ENCODE measurements at places on chromosomes 12 and 14.

- DNase-seq: no peak
Observed at GRCh38 chr14:50762001-50762930, 68.7 kb downstream of the NIN start.

- no peak for DNase-seq
Observed at GRCh38 chr12:4506870-4507269, 31.8 kb upstream of the RAD51AP1 start.

GRCh38 chr12:96183734-96184370 is 10.3 kb upstream of the ELK3 start:
- no peak for DNase-seq

DNA sequence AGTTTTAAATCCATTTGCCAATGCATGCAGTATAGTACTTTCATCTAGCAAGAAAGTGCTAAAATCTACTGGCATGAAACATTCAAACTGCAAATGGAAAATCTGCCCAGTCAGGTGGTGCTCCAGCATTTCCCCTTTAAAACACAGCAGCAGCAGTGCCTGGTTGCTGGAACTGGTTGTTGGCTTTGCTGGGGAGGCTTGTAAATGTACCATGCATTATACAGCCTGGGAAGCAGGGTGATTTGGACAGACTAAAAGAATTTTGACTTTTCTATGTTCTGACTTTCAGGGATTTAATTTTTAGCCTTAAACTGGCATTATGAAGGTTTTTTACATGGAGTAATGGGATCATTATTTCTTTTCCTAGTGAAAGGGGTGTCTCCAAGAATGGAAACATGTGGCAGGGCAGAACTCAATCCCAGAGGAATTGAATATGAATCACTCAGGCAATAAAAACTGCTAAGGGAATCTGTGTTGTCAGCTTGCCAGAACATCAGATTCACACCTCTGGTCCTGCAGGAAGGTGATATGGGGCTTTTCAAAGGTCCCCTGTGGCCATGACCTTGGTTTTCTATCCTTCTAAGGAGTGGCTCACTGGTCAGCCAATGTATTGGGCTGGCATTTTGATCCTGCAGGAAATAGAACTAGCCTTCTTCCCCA is 9.0 kb upstream of the PAX9 start:
- no peak for DNase-seq

GRCh38 chr14:104656014-104656714 is 33.3 kb upstream of the INF2 start:
- DNase-seq: no peak

DNA sequence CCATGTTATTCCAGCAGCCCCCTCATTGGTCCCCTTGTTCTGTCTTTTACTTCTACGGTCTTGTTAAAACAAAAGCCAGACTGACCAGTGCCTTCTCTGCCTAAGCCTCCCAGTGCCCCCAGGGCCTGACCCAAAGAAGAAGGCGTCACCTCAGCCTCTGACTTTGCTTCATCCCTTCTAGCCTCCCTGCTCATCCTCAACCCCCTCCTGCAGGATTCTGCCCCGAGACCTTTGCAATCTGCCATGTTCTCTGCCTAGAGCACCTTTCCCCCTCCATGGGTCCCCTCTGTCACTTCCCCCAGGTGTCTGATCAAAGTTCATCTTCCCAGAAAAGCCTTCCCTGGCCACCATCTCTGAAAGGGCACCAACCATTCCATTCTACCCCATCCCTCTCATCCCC is 7.9 kb upstream of the RBM19 start:
- DNase-seq: no peak

GRCh38 chr12:132525833-132526455 is 36.0 kb downstream of the FBRSL1 start:
- DNase-seq: peak; percentile 80

GRCh38 chr14:58747181-58747580 is 109.4 kb downstream of the DACT1 start:
- no peak for DNase-seq

DNA sequence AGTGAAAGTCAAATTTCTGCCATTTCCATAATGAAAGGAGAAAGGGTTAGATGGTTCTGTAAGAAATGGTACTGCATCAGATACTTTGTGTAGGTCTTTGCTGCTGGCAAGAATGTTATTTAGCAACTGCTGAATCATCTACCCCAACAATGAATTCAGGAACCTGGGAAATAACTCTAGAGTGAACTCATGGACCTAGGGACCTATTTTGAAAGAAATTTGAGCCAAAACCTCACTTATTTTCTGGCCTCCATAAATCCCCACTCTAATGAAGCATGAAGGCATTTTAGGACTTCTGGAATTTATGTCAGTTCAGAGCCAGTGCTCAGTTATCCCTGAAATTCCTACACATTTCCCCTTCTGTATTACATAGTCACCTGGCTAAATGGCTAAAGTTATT is 50.9 kb upstream of the CPNE8 start:
- no peak for DNase-seq

GRCh38 chr12:113151655-113152054 is 2.1 kb downstream of the CFAP73 start:
- no peak for DNase-seq

- DNase-seq: no peak
Observed at GRCh38 chr14:22824711-22825359, 4.9 kb upstream of the MRPL52 start.

- DNase-seq: no peak
Observed at GRCh38 chr12:93164103-93164880, 213.4 kb upstream of the NUDT4 start.

DNA sequence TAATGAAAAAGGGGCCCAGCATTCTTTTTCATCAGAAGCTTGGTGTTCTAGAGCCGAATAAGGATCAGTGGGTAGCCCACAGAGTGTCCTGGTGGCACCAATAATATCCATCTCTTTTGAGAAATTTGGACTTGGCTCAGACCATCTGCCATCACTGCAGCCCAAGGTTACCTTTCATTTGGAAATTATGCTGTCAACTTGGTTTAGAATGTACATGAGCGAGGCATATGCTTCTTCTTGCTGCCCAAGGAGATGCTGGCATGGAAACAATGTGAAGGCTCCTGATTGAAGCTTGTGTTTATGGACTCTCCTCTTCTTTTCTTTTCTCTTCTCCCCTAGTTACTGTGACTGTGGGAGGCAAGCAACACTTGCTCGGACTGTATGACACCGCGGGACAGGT is 50.0 kb downstream of the GPHB5 start:
- DNase-seq: no peak

- DNase-seq: no peak
Observed at GRCh38 chr14:39264558-39264957, 30.8 kb downstream of the MIA2 start.

DNA sequence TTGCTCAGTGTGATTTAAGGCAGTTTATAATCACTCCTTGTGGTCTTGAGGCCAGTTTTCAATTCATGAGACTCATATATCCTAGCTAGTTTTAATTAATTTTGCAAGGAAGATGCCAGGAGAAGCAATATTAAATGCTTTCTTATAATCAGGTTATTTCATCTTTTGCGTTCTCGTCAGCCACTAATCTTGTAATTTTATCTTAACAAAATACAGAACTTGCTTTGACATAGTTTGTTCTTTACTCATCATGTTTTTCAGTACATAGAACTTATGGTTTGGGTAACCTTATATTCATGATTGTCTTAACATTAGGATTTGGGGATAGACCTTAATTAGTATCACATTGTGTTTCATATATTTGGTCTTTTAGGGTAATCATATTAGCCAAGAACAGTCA is 76.0 kb downstream of the LIN52 start:
- no peak for DNase-seq

- DNase-seq: no peak
Observed at GRCh38 chr12:103561174-103561573, 25.9 kb upstream of the STAB2 start.

DNA sequence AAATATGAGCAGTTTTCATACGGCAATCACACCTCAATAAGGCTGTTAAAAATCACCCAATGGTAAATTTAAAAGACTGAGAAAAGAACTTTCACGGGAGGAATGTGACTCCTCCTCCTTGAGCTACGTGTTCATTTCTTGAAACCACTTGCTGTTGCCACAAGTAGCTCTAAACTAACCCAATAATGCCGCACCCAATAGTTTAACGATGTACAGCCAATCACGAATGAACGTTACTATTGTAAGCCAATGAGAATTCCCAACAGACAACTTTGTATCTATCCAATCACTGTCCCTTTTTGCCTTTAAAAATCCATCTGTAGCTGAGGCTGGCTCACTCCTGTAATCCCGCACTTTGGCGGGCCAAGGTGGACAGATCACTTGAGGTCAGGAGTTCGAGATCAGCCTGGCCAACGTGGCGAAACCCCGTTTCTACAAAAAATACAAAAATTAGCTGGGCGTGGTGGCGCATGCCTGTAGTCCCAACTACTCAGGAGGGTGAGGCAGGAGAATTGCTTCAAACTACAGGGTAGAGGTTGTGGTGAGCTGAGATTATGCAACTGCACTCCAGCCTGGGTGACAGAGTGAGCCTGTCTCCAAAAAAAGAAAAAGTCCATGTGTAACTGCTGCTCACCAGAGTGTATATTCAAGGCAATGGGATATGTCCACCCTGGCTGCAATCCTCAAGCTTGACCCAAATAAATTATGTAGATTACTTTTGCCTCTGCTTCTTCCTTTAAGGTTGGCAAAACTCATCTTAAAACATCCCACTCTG is 24.4 kb upstream of the BTBD6 start:
- DNase-seq: no peak

GRCh38 chr14:52051251-52051650 is 17.6 kb downstream of the NID2 start:
- DNase-seq: no peak

- DNase-seq: no peak
Observed at GRCh38 chr12:66160704-66161103, 9.1 kb downstream of the TMBIM4 start.

- no peak for DNase-seq
Observed at GRCh38 chr12:114936148-114937079, 252.4 kb upstream of the TBX3 start.

- no peak for DNase-seq
Observed at GRCh38 chr12:114096461-114096860, 130.3 kb upstream of the RBM19 start.

DNA sequence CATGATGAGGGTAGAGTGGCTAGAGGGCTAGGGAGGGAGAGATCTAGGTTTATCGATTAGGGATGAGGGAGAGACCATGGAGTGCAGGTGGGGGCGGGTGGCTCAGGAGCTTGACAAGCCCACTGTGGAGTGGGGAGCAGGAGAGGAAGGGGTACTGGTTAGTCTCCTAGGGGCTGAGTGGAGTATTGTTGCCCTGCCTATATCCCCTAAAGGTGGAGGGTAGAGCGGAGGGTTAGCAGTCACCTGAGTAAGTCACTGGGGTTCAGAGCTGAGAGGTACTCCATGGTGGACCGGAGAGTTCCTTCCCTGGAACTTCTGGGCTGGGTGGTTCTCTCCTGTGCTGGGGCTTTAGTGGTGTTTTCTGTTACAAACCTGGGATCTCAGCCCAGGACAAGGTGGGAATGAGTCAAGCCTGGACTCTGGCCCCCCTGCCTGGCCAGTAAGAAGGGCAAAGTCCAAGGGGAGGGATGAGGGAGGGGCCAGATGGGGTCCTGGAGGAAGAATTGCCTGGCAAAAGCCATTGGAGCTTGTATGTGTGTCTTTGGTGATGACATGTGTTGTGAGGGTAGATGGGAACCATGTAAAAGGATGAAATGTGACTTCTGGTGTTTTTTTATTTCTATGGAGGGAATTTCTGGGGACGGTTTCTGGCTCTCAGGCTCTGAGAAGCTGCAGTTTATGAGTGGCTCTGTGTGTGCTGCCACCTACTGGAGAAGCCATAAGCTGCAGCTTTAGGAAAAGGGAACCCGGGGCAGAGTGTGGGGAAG is at the start of gene CIDEB:
Gene CIDEB, minus strand, starts transcription at position 403 of the 767 bp plus-strand sequence. Its CDS starts 119 bp downstream, at position 284.
- peak; percentile 64 for DNase-seq

- DNase-seq: peak; percentile 42
Observed at GRCh38 chr14:99774556-99775307, 18.5 kb upstream of the EML1 start.

DNA sequence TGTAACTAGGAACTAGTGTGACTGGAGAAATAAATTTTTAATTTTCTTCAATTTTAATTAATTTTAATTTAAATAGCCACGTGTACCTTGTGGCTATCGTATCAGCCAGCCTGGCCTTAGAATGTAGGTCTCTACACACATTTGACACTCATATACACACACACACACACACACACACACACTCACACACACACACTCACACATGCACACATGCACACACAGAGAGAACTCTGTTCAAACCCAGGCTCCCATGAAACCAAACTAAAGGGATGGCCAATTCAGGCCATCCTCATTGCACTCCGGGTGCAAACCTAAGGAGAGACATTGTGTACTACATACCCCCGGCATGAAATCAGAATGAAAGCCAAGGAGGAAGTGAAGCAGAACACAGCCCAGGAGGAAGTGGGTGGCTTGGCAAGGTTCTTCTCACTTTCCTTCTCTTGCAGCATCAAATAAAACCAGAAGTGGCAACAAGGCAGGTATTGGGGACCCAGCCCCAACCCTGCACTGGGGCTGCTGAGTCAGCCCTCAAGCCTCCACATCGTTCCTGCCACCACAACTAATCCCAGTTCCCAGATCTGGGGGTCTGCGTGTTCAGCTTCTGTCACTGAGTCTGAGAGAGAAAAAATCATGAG is 26.2 kb upstream of the CHPT1 start:
- no peak for DNase-seq

GRCh38 chr14:57746563-57746962 is 119.3 kb downstream of the SLC35F4 start:
- DNase-seq: no peak

GRCh38 chr12:95784286-95784685 is 6.3 kb downstream of the NTN4 start:
- DNase-seq: no peak

GRCh38 chr14:78788467-78789360 is 618.5 kb downstream of the NRXN3 start:
- no peak for DNase-seq

GRCh38 chr14:100688598-100689461 is 37.9 kb upstream of the DLK1 start:
- no peak for DNase-seq

- DNase-seq: no peak
Observed at GRCh38 chr12:116640281-116640680, 81.1 kb downstream of the MAP1LC3B2 start.

GRCh38 chr14:95527387-95528002 is 7.4 kb upstream of the GLRX5 start:
- no peak for DNase-seq

- DNase-seq: no peak
Observed at GRCh38 chr14:56962444-56963080, 152.3 kb upstream of the OTX2 start.

DNA sequence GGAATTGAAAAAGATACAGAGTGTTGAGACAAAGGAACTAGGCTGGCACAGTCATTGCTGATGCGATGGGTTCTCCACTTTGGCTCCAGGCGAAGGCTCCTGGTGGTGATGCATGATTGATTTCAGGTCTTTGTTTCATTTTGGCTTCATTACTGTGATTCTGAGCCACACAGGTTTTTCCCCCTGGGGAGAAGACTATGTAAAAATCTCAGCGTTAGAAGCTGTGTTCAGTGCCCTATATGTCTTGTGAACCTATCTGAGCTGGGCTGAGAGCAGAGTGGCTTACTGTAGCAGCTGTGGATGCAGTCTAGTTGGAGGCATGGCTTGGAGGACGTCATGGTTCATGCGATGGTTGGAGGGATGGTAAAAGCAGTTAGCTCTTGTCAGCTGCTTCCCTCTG is 54.0 kb downstream of the GPATCH2L start:
- DNase-seq: no peak

- DNase-seq: no peak
Observed at GRCh38 chr14:69483765-69484443, 624 bp upstream of the PLEKHD1 start.

GRCh38 chr12:101794574-101794973 is 36.2 kb downstream of the GNPTAB start:
- no peak for DNase-seq

All from anterior cingulate cortex (tissue), 58 donors.